ENCODE measurements at places on chromosomes 13 and 19. TPM values are rescaled to one million over a fixed set of nuclear protein-coding genes. Genes with fewer than 3 reads are reported as not detected.

DNA sequence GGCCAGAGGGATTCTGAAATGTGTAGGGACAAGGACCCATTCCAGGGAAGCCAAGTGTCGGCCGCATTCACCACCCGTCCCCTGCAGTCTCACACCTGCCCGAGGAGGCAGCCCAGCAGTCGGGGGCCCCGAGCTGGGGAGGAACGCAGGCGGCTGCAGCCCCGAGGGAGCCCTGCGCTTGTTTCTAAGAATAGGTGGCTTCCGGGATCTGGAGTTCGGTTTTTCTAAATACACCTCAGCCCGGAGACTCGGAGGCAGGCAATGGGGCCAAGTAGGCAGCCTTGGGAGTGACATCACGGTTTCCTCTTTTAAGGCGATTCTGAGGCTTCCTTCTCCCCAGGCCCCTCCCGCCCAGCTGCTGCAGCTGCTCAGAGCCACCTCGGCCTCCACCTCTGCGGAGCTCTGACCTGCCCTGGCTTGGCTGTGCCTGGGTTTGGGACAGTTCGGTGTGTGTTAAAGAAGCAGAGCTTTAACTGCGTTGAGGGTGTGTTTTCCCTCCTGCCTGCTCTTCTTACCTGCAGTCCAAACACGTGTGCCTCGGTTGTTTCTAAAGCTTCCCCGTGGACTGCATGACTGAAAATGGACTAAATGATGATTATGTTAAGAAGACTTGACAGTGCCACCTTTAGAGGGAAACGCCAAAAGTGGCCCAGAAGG is 80.5 kb downstream of the COL4A2 start:
- no peak for DNase-seq

DNA sequence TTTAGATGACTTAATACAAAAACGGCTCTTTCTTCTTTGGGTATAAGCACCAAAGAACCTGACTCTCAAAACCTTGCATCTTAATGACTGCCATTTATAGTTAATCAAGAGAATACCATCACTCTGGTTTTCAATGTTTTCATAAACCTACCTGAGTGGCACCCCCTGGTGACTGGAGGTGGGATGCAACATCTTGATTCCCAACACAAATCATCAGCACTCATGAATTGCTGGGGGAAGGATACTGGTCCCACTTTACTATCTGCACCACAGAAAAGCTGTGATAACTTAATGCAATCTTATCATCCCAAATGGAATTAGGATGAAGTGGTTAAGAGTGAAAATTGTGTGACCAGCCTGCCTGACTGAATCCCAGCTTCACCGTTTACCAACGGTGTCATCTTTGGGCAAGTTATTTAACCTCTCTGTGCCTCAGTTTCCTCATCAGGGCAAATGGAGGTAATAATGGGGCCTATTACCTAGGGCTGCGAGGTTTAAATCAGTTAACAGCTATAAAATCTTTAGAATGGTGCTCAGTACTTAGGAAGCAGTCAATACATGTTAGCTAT is 366.4 kb downstream of the KLF12 start:
- DNase-seq, result no peak

Gene KLK12
- polyA plus RNA-seq, result not detected

- no peak for DNase-seq
Observed at GRCh38 chr13:74705438-74705837, 571.2 kb upstream of the KLF12 start.

- DNase-seq, result no peak
Observed at GRCh38 chr13:48595431-48596429, 58.0 kb upstream of the CYSLTR2 start.

Gene CPB2
- polyA plus RNA-seq, result not detected

DNA sequence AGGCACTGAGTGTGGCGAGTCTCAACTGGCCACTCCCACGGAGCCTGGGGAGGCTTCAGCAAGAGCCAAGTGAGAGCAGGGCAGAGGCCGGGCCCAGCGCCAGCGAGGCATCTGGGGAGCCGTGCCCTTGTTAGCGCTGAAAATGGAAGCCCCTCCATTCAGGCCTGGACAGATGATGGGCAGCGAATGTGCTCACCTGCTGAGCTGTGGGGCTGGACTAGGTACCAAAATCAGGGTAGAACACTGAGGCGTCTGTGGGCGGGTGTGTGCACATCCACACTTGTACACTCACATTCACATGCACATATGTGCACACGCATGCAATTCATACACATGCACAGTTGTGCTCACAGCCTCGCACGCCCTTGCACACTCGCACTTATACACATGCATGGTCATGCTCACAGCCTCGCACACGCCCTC is 20.7 kb downstream of the NAXD start:
- no peak for DNase-seq

Gene ZNF584
- polyA plus RNA-seq, result 2.5 TPM

Gene ZNF20
- polyA plus RNA-seq, result 0.75 TPM

Gene CCDC194
- 0.33 TPM for polyA plus RNA-seq

- DNase-seq, result no peak
Observed at GRCh38 chr13:101529422-101529821, 76.9 kb downstream of the ITGBL1 start.

DNA sequence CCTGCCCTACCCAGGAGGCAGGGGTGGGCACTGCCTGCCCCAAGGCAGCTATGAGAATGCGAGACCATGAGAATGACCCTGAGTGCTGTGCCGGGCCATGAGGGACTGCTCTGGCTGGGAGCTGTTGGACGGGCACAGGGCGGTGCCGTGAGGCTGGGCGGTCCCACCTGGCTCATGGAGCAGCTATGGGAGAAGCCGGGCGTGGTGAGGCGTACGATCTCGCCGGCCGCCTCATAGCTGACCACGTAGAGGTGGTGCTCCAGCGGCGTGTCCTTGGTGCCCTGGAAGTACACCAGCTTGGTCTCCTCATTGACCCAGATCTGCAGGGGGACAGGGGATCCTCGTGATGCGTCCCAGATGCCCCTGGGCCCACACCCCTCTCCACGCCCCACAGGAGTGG is 19.3 kb upstream of the MYDGF start:
- no peak for DNase-seq

DNA sequence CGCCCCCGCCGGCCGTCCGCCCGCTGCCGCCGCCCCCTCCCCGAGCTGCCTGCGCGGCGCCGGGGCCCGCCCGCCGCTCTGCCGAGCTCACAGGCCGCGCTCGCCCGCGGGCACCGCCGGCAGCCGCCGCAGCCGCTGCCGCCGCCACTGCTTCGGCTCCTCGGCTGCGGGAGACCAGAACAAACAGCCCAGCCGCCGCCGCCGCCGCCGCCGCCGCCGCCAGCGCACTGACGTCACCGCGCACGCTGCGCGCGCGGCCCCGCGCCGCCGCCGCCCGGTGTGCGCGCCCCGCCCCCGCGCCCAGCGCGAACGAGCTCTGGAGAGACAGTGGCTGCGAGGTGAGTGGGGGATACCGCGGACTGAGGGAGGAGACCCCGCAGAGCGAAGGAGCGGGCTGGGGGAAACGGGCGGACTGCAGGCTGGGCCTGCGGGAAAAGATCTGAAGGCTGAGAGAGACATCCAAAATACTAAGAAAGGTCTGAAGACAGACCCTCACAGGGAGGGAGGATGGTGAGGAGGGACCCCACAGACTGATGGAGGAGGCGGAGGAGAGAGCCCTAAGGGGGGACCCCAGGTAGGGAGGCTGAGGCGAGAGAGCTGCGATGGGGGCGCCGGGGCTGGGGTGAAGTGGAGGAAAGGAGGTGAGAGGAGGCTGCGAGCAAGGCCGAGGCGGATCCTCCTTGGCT is at the start of gene BRD4:
Gene BRD4 (minus strand): TSS at position 229 of the 686 bp plus-strand sequence. CDS start 59,440 bp downstream, outside the sequence.
- no peak for DNase-seq

Gene CADM4
- 13.5 TPM for polyA plus RNA-seq

Gene BCL3
- polyA plus RNA-seq, result 0.88 TPM

DNA sequence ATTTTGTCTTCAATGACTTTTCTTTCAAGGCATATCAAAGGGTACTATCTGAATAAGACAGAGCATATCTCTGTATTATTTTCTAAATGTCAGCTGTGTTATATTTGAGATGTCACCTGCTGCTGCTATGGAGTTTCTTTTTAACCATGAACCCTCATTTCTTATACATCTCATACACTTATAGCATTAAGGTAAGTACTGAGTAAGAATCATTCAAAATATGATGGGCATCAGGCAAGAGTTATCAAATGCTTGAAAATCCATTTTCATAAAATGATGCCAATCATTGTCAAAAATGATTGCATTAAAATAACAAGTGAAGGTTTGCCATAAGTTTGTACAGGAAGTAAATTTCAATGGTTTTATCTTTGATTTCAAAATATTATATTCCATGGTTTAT is 2005.0 kb upstream of the PCDH20 start:
- DNase-seq, result no peak

- no peak for DNase-seq
Observed at GRCh38 chr19:42193706-42194105, 23.8 kb downstream of the DEDD2 start.

DNA sequence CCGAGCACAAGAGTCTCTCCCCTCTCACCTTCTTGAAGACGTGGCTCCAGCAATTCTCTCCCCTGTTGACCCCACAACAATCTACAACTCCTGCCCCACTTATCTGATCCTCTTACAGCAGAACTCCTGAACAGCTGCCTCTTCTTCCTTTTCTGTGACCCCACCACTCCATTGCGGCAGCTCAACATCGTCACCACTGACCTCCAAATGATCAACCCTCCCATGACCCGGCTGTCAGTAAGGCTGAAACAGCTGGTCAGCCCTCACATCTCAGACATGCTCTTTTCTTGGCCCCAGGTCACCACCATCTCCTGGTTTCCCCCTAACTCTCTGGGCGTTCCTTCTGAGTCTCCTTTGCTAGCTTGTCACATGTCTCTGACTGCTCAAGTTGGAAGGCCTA is 1.8 kb downstream of the EXOSC5 start:
- DNase-seq, result no peak

DNA sequence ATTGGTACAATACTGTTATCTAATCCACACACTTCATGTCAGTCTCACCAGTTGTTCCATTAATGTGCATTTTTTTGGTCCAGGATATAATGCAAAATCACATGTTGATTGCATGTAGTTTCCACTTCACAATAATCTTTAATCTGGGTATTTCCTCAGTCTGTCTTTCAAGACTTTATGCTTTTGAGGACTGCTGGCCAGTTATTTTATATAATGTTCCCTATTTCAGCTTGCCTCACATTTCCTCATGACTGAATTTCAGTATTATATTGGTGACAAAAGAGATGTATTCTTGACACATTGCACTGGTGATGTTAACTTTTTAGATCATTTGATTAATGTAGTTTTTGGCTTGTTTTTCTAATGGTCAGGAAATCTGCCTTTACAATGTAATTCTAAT is 368.3 kb downstream of the IRS2 start:
- no peak for DNase-seq

Gene CEBPA
- polyA plus RNA-seq, result 2.0 TPM

GRCh38 chr13:40639221-40639681 is 27.2 kb downstream of the FOXO1 start:
- no peak for DNase-seq

DNA sequence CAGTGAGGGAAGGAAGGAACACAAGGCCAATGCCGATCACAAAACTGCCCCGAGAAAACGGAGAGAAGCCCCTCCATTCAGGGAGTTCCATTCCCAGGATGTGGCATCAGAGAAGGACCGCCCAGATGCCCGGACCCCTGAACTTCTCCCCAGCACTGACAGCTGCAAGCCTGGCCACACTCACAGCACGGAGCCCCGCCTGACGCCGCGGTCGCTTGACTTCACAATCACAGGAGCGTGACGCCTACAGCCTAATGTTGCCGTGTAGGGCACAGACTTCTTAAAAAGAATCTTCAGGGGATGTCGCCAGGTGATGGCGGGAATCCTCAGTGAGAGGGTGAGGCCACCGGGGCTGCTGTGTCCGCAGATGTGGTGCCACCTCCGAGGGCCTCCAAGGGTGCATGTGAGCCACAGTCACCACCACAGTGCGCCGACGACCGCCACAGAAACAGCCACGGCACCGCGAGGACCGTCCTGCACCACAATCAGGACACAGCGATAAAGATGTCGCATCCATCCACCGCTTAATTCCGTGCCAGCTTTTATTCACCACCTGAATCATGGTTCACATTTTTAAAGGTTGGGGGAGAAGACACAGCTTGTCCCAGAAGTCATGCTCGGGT is 77.2 kb downstream of the SPACA7 start:
- DNase-seq, result no peak

GRCh38 chr19:33039815-33040214 is 24.9 kb downstream of the RHPN2 start:
- no peak for DNase-seq

Gene RUBCNL
- polyA plus RNA-seq, result 4.2 TPM

DNA sequence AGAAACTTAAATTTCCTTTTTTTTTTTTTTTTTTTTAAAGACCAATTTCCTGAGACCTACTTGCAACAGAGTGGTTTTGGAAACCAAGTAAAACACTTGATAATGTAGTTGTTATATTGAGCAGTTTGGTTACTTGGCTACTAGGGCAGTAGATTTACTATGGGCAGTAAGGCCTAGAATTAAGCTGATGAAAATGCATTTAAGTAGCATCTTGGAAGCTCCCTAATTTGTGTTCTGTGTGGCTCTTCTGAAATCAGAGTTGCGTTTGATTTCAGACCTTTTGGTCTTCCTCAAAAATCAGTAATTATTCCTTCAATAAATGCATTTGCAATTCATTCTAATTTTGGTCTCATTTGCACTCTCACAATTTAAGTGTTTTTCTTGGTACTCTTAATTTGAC is 810 bp downstream of the GPR180 start:
- no peak for DNase-seq

DNA sequence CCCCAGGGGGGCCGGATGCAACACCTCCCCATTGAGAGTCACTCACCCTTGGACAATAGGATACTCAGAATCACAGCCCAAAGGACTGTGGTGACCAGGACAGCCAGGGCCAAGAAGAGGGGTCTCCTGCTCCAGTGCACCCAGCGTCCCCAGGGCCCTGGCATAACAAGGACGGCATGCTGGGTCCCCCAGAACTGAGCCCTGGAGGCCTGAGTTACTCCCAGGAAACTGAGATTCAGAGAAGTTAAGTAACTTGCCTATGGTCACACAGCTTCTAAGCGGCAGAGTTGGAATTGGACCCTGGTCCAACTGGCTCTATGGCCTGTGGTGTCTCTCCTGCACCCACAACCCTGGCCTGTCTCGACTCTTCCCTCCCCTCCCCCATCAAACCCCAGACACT is 295 bp downstream of the CLEC4G start:
- DNase-seq, result no peak

DNA sequence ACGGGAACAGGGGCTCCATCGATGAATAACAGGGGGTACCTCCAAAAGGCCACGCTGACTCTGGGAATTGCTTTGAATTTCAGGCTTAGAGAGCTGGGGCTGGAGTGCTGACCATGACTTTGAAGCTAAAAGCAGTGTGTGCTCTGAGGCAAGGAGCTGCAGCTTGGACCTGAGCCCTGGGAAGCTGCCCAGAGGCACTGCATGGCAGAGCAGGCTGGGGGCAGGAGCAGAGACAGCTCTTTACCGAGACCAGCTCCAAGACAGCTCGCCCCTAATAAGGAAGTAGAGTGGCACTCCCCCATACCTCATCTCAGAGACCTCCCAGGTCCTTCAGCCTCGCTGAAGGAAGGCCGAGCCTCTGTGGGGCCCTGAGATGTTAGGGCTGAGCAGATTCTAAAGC is 200.2 kb downstream of the COL4A1 start:
- DNase-seq, result no peak

- DNase-seq, result no peak
Observed at GRCh38 chr13:88817560-88817959, 1146.4 kb downstream of the SLITRK5 start.
